ENCODE measurements at places on chromosomes 6 and 20. TPM values are rescaled to one million over a fixed set of nuclear protein-coding genes. Genes with fewer than 3 reads are reported as not detected.

DNA sequence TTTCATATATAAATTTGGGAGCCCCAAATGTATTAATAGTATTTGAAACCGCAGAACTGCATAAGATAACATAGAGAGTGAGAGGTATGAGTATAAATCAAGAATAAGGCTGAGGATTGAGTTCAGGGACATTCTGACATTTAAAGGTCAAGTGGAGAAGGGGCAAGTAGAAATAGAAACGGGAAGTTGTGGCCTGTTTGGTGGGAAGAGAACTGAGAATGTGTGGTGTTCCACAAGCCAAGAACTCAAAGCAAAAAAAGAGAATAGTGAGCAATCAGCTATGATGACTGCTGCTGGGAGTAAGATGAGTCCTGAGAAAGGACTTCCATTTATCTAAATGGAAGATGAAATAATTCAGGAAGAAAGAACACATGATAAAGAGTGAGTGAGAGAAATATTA lies 418.4 kb downstream of the CD109 start:
- DNase-seq: no peak

GRCh38 chr6:71544906-71545305 lies 256.3 kb downstream of the OGFRL1 start:
- no peak for DNase-seq

DNA sequence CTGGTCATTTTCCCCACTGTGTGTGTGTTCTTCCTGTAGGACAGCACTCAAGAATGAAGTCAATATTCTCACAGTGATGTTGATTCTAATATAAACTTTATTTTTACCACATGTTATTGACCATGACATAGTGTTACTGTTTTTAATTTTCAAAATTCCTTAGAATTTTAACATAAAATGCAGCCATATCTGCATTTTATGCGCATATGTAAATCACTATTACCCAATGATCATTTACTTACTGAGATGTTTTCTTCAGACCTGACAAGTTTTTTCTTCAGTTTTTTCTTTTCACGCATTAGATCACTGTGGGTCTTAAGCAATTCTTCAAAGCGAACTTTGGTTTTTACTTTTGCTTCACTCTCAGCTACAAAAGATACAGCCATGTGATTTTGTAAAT lies 7.2 kb downstream of the AHI1 start:
- DNase-seq: no peak

GRCh38 chr6:143940011-143940597 lies 68.0 kb downstream of the PLAGL1 start:
- no peak for DNase-seq

GRCh38 chr6:22954749-22955385 lies 385.5 kb downstream of the HDGFL1 start:
- no peak for DNase-seq

DNA sequence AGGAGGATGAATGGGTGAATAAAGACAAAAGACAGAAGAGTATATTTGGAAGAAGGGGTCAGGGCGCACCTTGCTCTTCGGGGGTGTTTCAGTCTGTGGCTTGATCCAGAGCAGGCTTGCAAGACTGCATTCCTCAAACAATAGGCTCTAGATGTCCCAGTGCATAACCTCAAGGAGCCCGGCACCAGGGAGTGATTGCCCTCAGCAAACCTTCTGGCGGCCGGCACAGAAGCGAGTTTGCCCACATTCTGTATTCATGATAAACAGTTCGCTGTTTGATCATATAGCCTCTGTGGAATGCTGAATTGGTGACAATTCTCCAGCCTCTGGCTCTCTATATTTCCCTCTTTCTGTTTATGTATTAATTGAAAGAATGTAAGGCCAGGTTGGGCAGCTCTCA lies 29.7 kb upstream of the HLA-DRB5 start:
- DNase-seq: no peak

The FLRT3 gene
- 3.3 TPM for total RNA-seq

The APOBEC2 gene
- not detected for total RNA-seq

- DNase-seq: no peak
These were observed 39.8 kb upstream of the CDH22 start for GRCh38 chr20:46347841-46348803.

GRCh38 chr6:38509713-38510112 lies 130.0 kb downstream of the BTBD9 start:
- DNase-seq: peak; percentile 49

The CNR1 gene
- total RNA-seq: 4.2 TPM

GRCh38 chr6:25089442-25089841 lies 153.7 kb upstream of the RIPOR2 start:
- no peak for DNase-seq

DNA sequence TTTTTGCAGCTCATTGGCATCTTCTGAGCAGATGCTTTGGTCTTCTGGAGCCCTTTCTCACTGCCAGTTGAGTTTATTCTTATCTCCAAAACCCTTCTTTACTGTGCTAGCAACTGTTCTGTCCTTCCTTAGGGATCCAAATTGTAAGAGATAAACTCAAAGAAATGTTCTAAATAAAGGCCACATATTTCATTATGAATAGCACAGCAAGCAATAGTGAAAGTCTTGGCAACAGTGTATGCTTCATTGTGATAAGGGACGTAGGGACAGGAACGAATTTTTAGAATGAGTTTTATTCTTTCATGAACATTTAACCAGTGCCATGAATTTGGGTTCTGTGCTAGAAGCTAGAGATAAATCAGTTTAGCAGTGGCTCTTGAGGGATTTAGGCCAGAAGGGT lies 61.1 kb downstream of the LRRC1 start:
- no peak for DNase-seq

The TPX2 gene
- 147 TPM for total RNA-seq

DNA sequence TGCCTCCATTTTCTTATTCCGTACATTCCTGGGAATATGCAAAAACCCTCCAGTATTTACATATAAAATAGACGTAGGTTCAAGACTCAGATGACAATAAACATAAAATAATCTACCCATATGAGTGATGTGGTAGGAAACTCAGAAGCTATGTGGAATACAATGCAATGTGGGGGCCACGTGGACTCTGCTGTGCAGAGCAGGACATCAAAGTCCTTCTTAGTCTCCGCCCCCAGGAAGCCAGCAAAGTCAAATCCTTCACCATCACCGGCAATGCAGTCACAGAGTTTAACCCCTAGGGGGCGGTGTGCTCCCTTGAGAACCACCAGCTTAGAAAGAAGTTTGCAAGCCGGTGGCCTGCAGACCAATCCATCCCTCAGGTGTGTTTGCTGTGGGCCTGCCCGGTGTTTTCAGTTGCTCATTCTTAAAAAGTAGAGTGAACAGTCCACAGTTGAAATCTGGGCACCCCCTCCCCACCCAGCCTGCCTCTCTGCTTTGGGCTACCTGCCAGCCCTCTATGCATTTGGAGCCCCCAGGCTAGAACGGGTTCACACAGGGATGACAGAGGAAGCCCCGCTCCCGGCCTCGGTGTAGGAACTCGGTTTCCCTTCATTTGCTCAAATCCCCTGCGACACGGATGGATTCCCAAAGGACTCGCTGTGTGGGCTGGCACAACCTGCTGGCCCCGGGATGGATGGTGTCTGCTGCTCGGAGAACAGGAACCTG lies 59.9 kb downstream of the SULF2 start:
- DNase-seq: peak; percentile 53

The RTF2 gene
- total RNA-seq: 50.0 TPM

DNA sequence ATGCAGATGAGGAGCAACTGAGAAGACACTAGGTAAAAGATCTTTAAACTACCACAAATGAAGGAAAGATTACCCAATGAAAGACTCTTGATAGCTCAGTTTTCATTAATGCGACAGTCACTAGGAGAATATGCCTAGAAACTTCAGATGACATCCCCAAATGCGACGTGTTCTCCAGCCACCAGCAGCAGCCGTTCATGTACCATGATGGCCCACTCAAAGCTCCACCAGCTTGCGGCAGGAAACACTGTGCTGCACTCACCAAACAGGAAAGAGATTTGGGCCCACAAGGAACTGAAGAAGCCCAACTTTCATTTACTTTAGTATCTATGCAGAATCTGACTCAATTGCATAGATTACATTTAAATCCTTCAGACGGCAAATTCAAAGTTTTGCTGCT lies 7.5 kb downstream of the DIDO1 start:
- no peak for DNase-seq

DNA sequence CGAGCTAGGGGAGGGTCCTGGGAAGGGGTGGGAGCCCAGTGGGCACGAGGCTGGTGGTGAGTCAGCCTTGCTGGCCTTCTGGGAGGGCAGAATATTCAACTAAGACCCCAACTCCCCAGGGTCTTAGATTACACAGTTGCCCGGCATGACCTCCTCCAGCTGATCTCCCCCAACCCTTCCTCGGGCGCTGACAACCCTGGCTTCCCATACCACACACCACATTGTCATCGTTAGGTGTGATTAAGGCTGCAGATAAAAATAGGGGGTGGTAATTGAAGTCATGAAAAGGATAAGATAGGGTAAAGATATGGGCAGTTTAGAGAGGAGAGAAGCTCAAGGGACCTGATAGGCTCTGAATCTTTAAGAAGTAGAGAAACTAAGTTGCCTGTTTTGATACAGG lies 10.5 kb downstream of the CDC40 start:
- no peak for DNase-seq

The GABRR1 gene
- total RNA-seq: not detected

DNA sequence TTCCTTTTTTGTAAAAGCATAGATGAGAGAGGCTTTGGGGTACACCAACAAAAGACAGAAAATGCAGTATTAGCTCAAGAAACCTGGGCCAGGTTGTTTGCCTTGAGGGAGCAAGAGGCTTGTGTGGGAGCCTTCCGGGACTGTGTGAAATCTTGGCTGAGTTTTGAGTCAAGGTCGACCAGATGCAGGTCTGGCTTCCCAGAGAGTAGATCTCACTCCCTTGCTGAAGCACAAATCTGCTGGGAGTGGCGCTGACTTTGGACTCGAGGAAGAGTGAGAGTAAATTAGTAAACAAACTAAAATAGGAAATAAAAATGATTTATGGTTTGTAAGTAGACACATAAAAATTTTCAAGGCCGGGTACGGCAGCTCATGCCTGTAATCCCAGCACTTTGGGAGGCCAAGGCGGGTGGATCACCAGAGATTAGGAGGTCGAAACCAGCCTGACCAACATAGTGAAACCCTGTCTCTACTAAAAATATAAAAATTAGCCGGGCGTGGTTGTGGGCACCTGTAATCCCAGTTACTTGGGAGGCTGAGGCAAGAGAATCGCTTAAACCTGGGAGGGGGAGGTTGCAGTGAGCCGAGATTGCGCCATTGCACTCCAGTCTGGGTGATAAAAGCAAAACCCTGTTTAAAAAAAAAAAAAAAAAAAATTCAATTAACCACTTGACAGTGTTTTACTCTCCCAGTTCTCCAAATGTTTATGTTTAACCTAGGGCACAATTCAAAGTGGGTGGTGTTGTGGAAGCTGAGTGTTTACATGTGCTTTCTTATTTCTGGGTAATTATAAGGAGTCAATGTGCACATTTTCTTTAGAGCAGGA lies 27.7 kb upstream of the EDN1 start:
- no peak for DNase-seq

DNA sequence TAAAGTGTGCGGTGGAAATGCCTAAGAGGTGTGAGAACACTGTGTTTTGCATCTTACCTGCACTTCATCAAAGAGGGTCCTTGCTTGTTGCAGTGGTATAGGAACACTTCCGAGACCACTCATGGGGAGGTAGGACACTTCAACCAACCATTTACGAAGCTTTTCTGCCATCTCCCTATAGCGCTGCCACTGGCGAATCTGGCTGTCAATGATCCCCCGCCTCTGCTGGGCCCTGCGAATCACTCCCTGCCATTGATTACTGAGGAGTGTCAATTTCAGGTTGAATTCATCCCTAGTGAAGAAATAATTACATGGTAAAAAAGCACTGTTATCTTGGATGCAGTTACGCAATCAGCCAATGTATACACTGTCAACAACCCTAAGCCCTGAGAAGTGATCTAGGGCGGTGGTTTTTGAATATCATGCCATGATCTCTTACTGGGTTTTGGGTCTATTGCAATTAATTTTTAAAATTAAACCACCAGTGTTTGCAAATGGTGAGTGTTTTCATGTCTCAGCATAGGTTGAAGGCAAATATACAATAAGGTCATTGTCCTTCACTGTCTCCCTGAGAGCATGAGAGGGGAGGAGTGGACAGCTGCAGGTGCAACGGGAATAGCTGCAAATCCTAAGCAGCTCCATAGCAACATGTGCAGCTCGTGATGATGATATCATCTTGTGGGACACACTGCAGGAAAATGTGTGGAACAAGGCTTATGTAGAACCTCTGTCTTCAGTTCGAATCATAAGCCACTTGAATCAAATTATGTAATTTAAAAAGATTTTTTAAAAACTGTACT lies 400.6 kb downstream of the ESR1 start:
- DNase-seq: no peak
